ENCODE measurements at places on chromosomes 12 and 14. TPM values are rescaled to one million over a fixed set of nuclear protein-coding genes. Genes with fewer than 3 reads are reported as not detected.

PLD4 gene
- not detected for total RNA-seq

ACSM4 gene
- not detected for total RNA-seq

RNASE4 gene
- total RNA-seq, result 7.4 TPM

BDKRB1 gene
- 15.1 TPM for total RNA-seq

GPR137C gene
- 0.43 TPM for total RNA-seq

OR6C2 gene
- total RNA-seq, result not detected

HCAR2 gene
- not detected for total RNA-seq
